ENCODE measurements at places on chromosomes 6 and 20.

DNA sequence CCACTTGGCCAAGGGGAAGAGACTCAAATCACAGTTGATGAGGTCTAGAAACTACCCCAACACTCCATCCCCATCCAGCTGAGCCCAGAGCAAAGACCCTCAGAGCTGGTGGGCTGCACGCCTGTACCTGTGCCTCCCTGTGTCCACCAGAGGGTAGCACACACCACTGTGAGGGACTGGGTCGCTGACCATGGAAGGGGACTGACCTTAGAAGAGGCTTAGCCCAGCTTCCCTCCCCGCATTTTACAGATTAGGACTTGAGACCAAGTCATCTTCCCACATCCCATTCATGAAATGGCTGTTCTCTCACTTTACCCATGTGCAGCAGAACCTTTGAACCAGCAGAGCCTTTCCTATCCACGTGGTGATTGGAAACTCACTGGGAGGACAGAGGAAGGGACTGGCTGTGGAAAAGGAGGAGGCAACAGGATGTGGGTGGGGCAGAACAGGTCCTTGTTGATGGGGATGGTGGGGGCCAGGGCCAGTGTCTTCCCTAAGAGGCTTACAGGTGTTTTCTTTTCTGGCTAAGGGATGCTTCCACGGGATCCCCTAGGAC, 44.3 kb downstream of the CPXM1 start:
- no peak for DNase-seq

DNA sequence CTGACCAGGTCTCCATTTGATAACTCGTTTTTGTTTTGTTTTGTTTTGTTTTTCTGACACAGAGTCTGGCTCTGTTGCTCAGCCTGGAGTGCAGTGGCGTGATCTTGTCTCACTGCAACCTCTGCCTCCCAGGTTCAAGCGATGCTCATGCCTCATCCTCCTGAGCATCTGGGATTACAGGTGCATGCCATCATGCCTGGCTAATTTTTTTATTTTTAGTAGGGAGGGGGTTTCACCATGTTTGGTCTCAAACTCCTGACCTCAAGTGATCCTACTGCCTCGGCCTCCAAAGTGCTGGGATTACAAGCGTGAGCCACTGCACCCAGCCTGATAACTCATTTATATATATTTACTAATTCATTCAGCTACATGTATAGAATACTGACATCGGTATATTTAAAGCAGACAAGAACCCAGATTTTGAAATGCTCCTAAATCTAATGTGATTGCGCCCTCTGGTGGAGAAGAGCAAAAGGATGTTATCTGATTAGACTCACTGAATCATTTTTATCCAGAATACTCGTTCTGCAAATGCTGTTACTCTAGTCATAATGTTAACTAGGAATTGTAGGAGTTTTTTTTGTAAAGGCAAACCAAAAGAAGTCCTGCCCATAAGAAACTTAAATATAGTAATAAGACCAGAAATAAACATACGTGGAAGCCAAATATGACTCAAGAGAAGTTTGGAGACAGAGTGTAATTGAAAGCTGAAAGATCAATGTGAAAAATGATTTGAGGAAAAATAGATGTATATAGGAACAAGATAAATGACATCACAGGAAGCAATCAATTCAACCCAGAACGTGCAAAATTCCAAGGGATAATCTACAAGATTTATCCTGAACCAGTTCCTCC, 5.3 kb upstream of the COL12A1 start:
- DNase-seq, result no peak

DNA sequence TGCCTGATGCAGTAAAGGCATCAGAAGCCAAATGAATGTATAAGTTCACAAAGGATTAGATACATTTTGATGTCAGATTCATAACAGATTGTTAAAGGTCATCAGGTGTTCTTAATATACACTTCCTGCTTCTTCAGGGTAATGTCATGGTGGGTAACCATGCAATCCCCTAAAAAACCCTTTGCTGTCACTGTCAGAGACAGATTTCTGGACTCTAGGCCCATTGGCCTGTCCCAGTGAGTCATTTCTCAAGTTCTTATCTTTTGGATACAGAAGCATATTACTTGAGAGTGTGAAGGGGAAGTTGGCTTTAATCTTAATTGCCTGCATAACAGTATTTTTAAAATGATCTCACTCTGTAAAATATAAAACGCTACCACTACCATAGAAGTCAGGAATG, 895.6 kb upstream of the MAP3K7 start:
- no peak for DNase-seq

GRCh38 chr6:56808871-56809359, 146.0 kb upstream of the BEND6 start:
- no peak for DNase-seq

DNA sequence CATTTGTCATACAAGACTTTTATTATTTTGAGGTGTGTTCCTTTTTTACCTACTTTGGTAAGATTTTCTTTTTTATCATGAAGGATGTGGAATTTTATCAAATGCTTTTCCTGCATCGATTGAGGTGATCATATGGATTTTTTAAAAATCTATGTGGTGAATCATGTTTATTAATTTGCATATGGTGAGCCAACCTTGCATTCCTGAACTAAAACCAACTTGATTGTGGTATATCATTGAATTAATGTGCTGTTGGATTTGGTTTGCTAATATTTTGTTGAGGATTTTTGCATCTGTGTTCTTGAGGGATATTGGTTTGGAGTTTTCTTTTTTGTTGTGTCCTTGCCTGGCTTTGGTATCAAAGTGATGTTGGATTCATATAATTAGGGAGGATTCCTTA, 848.1 kb upstream of the EYS start:
- DNase-seq, result no peak

DNA sequence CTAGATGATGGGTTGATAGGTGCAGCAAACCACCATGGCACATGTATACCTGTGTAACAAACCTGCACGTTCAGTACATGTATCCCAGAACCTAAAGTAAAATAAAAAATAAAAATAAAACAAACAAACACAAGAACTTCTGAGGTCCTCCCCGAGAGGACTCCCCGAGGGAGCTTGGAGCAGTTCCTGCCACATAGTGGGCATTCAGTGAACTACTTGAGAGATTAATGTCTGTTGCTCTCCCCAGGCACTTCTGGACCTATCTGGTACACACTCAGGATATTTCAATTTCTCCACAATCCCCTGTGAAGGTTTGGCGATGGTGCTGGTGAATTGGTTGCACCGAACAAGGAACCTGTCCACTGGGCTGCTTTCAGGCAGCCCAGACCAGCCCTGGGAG, 311.2 kb downstream of the ESR1 start:
- DNase-seq, result no peak

Data from stimulated activated CD4-positive, alpha-beta T cell treated with anti-CD3 and anti-CD28 coated beads, Interleukin-15, amount 100 ng/mL, for 1 hour (primary cell).